ENCODE measurements at places on chromosomes 1 and 21. TPM values are rescaled to one million over a fixed set of nuclear protein-coding genes. Genes with fewer than 3 reads are reported as not detected.
A peak's percentile ranks its signal among the peaks of the same experiment; 100 is the strongest.

PCP4L1 gene
- 5.8 TPM for total RNA-seq

DNA sequence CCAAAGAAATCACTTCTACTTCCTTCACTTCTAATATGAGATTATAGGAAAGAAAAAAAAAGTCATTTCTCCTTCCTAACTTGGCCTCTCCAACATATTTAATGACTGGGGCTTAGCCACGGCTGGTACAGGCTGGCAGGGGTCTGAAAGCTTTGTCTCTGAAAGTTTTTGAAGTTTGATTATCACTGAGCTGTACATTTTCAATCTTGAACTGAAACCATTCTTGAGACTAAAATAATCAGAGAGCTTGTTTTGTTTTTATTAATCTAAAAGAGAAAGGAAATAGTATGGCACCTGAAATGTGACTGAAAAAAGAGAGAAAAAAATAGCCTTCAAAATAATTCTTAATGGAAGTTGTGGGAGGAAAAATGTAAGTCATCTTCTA, 3.8 kb upstream of the KRTAP19-8 start:
- DNase-seq = no peak

DNA sequence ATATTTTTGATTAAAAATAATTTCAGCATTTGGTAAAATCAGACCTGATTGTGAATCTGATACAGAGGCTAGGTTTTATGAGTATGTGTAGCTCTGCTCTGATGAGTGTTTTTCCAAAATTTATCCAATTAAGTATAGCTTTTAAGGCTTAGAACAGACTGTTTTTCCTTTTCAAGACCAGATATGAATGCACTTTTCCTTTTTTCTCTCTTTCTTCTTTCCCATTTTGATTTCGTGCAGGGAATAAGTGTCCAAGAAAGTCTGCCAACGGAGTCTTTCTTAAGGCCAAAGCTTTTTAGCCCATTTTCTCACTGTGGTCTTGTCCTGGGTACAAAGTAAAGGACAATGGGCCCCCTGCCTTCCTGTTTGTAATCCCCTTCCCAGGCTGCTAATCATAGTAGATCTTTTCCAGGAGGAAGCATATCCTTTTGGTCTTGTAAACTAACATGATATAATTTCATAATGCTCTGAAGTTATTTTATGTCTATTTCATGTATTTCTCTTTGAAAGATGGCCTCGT, 2.9 kb downstream of the KIF1B start:
- no peak for DNase-seq

PLPPR4 gene
- total RNA-seq = 31.2 TPM

DNA sequence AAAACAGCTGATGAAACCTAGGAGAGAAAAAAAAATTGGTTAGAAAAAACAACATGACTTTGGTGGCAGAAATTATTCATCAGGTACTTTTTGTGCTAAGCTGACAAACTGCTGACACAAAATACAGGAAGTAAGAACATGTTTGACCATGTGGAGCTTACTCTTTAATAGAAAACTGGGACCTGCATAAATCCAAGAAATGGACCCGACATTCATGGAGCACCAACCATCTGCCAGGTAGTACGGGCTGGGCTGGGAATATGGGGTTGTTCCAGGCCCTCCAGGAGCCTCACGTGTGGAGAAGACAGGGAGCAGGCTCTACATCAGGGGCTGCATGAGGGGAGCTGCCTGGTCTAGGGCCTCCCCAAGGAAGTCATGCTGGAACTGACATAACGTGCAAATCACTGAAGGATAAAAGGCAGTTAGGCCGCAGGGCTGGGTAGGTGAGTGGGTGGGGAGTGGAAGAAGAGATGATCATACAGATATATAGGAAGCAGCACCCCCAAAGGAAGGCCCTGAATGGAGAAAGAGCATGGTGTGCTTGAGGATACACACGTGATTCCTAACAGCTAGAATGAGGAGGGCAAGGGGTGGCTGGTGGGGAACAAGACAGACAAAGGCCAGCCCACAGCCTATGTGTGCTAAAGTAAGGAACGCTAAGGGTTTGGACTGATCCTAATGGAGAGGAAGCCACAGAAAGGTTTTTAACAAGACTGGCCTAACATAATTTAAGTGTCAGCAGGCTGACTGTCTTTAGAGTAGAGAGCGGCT, 26.1 kb downstream of the CD58 start:
- DNase-seq = no peak

PLD5 gene
- total RNA-seq = 0.43 TPM

- peak; percentile 36 for DNase-seq
These were observed 594.7 kb upstream of the CAMK1G start for GRCh38 chr1:208988811-208989222.

CTPS1 gene
- 26.0 TPM for total RNA-seq
